ENCODE measurements at places on chromosomes 3 and 15.

GRCh38 chr15:60682115-60682514 lies 203.2 kb upstream of the ICE2 start:
- no peak for DNase-seq

GRCh38 chr3:10553591-10554235 lies 48.3 kb upstream of the ATP2B2 start:
- DNase-seq: peak; percentile 9

DNA sequence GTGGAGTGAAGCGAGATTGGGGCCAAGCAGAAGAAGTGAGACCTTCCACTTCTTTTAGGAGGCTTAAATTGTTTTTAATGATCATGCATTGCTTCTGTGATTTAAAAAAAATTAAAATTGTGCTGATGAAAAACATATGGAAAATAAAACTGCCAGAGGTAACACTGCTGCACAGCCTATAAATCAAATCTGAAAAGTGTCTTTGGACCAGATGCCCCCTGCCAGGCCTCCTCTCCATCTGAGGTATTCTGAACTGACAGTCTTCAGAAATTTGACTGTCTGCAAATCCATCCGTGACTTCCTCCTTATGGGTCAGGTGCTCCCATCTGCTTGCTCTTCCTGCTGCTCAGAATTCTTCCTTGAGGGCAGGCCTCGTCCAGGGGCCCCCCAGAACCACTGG lies 108.5 kb upstream of the NR2E3 start:
- DNase-seq: no peak

DNA sequence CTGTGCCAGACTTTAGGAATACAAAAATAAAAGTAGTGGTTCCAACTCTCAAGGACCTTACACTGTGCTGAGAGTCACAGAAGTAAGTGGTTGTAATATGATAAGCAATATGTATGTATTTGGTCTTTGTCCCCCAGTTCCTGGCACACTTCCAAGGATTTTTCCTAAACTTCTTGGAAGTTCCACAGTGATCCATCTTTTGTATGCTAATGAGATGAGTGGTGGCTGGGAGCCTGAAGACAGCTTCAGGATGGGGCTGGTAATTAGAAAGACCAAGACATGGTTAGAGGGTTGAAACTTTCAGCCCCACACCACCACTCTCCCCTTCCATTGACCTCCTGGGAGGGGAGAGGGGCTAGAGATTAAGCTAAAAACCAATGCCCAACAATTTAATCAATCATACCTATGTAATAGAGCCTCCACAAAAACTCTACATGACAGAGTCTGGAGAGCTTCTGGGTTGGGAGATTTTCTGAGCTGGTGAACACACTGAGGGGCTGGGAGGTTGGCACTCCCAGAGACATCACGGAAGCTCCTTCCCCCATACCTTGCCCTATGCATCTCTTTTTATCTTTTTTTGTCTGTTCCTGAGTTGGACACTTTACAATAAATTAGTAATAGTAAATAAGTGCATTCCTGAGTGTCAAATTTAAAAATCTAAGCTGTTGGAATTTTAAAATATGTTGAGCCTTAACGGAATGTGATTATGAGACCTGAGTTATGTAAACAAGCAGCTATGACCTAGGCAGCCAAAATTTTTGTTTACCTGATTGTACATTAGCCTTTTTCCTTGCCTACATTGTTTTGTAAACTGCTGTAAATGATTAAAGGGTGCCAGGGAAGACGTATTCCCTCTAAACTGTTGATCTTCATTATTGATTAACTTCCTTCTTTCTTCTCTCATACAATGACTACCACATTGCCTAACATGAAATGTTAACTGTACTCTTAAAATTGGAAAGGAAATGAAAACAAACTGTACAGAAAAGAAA lies 24.3 kb downstream of the CD200R1L start:
- DNase-seq: no peak

DNA sequence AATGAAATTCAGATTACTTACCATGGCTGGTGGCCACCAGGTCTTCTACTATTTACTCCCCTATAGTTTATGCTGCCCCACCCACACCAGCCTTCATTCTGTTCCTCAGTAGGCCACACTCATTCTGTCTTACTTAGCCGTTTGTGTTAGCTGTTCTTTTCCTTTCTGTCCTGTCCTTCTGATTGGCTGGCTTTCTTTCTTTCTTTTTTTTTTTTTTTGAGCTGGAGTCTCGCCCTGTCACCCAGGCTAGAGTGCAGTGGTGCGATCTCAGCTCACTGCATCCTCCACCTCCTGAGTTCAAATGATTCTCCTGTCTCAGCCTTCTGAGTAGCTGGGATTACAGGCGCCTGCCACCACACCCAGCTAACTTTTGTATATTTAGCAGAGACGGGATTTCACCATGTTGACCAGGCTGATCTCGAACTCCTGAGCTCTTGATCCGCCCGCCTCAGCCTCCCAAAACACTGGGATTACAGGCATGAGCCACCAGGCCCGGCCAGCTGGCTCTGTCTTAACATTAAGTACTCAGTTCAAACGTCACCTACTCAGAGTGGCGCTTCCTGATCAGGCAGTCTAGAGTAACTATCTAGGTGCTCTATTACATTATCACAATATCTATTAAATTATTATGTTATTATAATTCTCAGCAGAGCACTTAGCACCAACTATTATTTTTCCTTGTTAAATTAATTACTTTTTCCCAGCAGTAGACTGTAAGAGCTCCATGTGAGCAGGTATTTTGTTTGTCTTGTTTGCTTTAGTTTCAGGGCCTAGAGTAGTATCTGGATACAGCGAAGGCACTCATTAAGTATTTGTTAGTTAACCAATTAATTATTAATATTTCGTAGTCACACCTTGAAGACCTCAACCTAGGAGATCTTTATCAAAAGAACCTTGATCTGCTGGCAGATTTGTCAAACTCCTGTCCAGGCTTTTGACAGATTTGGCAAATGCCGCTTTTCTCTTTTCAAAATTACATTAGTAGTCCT lies 6.4 kb downstream of the CMSS1 start:
- no peak for DNase-seq

DNA sequence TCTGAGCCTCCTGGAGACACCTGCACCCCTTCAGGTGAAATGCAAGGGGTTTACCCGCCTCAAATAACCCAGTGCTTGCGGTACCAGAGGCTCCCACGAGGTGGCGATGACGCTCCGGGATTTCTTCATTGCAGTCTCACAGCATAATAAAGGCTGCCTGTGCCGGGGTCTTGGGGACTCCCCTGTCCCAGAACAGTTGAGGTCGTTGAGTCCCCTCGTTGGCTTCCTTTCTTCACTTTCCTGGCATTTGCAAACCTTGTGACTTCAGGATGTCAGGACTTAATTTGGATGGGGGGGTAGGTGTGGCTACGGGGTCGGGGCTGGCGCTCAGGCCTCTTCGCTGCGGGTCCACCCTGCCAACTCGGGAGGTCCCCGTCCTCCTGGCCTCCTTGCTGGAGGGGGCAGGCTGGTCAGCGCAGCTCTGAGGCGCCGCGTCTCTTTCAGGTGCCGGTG lies 1.3 kb downstream of the GNAT1 start:
- DNase-seq: peak; percentile 85

GRCh38 chr3:175457301-175457700 lies 598.2 kb downstream of the NAALADL2 start:
- no peak for DNase-seq

DNA sequence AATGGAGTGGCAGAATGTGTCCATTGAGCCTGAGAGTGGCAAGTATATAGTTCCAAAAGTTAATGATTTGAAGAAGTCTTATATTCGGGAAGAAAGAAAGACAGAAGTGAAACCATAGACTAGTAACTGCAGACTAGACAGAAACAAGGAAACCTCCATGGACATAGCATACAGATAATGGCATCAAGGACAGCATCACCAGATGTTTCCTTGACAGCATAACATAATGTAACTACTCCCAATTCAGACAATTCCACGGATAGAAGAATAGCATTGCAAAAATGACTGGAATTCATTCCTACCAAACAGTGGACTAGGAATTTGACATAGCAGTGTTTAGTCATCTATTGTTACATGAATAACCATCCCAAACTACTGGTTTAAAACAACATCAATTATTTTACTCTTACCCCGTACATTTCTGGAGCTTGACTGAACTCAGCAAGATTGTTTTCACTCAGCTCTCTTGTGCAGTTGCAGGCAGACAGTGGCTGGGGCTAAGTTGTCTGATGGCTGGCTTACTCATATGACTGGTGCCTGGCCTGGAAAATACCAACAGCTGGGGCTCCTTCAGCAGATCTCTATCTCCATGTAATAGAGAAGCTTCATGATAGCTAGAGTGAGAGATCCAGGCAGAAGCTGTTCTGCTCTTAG lies 109.7 kb upstream of the GADL1 start:
- DNase-seq: no peak

GRCh38 chr3:23758253-23758838 lies 47.4 kb upstream of the UBE2E1 start:
- DNase-seq: no peak

- no peak for DNase-seq
These were observed 36.5 kb downstream of the PPM1L start for GRCh38 chr3:160792540-160792939.

GRCh38 chr3:45387636-45388348 lies 584 bp upstream of the LARS2 start:
- no peak for DNase-seq

Measured in activated CD4-positive, alpha-beta memory T cell treated with anti-CD3 and anti-CD28 coated beads, Interleukin-2, amount 10 ng/mL, durations not matched to agents 7 days and 5 days (primary cell).